ENCODE measurements at places on chromosomes 5 and 9.

- no peak for DNase-seq
These were observed 63.6 kb upstream of the MAP3K1 start for GRCh38 chr5:56751572-56752313.

- no peak for DNase-seq
These were observed 48.0 kb downstream of the HAPLN1 start for GRCh38 chr5:83672646-83673045.

DNA sequence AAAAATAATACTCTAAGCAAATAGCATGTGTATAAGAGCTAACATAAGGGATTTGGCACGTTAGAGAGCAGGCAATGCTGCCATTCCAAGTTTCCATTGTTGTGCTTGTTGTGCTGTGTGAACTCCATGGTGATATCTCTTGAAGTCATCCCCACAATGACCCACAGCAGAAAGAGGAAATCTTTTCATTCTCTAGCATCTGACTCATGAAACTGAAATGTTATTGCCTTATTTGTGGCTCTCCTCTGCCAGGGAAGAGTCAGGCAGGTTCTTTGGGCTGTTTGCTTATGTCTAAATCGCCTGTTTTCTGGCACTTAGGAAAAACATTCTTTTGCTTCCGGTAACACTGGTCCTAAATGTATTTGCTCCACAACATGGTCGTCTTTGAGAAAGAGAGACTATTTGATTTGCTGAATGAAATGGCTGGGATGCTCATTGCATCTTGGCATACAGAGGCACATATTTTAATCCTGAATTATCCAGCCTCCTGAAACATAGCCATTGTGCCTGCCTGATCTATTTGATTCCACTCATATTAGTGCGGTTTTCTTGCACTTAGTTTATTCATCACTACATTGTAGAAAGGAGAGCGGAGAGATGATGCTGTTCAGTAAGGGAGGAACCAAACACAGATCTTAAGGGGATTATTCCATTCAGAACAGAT, 188.8 kb downstream of the CSNK1G3 start:
- no peak for DNase-seq

DNA sequence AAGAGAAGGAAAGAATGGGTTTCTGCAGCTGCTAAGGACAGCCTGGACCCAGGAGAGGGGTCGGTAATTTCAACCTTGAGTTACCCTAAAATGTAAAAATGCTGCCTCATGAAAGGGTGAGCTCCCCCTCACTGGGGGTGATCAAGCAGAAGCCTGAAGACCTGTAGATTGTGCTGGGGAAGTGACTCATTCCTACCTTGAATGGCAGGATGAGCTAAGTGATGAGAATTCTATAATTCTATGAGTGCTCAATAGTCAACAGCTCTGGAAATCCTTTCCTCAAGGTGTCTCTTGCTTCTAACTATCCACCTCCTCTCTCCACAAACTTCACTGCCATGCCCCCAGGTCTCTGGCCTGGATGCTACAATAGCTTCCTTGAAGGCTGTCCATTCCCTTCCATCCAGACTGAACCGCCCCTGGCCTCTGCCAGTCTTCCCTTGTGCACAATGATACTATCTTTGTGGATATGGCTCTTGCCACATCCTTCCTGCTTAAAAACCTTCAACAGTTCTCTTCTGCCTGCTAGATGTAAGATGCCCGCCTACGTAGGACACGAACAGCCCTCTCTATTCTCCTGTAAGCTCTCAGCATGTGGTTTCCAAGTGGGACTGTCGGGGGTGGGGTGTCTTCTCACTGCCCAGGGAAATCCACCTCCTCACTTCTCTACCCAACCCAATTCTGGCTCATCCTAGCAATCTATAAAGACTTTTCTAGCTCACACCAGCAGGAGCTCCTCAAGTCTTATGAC, 50.6 kb downstream of the PTPN3 start:
- no peak for DNase-seq
